ENCODE measurements at places on chromosomes 6 and 20.

DNA sequence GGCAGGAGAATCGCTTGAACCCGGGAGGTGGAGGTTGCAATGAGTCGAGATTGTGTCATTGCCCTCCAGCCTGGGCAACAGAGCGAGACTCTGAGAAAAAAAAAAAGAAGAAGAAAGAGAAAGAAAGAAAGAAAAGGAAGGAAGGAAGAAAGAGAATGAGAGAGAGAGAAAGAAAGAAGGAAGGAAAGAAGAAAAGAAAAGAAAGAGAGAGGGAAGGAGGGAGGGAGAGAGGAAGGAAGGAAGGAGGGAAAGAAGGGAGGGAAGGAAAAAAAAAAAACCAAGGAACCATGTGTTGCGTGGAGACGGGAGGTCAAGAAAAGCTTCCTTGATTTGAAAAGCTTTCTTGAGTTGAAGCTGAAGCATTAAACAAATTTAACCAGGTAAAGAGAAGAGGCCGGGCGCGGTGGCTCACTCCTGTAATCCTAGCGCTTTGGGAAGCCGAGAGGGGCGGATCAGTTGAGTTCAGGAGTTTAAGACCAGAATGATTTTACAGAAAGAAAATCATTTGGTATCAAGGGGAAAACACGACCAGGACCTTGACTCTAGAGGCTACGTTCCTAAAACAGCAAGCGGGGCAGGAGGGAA, 90.5 kb upstream of the PRSS16 start:
- DNase-seq: no peak

DNA sequence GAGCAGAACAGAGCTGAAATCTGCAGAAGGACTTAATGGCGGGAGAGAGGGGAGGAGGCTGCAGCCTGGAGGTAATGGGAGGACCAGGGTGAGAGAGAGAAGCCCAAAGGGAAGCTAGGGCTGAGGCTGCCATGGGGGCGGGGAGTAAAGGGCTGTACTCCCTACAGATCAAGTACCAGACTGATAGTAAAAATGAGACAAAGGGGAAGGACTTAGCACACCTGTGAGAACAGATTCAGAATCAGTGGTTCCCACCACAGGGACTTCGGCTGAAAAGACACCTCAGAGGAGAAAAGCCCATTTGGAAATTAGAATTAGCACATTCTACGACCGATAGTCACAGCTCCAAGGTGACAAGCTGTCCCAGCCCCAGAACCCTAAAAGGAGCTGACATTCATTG, 6.4 kb upstream of the TBXT start:
- no peak for DNase-seq

- no peak for DNase-seq
These were observed 109.0 kb downstream of the RIN2 start for GRCh38 chr20:19867074-19867473.

DNA sequence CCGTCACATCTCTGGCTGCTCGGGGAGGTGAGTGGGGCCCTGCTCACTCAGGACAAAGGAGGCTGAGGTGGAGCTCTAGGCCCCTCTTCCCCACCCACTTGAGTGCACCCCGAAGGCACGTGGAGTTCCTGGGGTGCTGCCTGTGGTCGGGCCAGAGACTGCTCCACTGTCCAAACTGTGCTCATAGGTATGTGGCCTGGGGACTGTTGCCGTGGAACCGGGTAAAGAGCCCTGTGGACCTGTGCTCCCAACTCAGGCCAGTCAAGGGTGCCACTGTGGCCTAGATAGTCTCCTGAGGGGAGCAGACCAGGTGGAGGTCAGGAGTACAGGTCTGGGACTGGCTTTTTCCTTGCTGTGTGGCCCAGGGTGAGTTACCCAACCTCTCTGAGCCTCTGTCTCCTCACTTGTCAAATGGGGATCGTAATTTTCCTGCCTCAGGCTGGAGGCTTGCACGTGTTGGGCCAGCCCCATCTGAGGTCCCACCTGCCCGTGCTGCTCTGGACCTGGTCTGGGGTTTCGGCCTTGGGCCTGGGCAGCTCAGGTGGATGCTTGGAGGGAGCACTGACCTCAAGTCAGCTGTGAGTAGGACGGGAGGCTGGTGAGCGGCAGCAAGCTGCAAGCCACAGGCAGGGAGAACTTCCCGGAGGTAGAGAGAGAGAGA, 12.4 kb upstream of the NPBWR2 start:
- peak; percentile 21 for DNase-seq

DNA sequence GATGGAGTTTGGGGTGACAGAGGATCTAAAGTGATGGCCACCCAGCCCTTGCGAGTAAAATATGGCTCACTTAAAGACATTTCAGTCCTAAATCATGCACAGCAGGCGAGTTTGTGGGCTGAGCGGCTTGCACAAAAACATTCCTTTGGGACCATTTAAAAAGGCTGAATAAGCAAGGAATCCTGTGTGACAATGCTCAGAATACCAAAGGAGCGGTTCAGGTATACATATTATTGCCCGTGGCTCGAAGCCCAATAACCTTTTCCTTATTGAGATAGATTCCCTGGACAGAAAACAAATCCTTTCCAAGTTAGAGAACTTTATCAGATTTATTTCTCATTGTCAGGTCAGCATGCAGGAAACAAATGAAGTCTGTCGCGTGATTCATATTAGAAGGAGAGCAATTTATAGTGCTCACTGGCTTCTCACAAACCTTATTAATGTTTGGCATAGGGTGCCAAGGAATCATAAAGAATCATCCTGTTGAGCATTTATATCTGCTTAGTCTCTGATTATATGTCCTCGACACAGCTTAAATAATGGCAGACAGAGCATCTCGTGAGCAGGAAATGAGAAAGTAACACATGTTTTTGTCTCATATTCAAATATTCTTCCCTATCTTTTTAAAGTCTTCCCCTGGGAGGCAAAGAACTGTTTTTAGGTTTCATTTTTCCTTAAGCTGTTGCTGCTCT, 121.3 kb downstream of the TRMT11 start:
- no peak for DNase-seq

All from left cardiac atrium (tissue), 4 donors.